Activated CD4-positive, alpha-beta T cell treated with anti-CD3 and anti-CD28 coated beads, Interleukin-2, amount 10 ng/mL, durations not matched to agents 7 days and 5 days (primary cell): ENCODE measurements at places on chromosomes 16 and 17.
A peak's percentile ranks its signal among the peaks of the same experiment; 100 is the strongest.

- no peak for DNase-seq
Measured at GRCh38 chr17:15393414-15393813, 52.0 kb upstream of the TEKT3 start.

GRCh38 chr17:41013181-41013580 lies 4.3 kb upstream of the KRTAP3-1 start:
- no peak for DNase-seq

GRCh38 chr16:57036315-57036714 lies 47.0 kb downstream of the NLRC5 start:
- no peak for DNase-seq

DNA sequence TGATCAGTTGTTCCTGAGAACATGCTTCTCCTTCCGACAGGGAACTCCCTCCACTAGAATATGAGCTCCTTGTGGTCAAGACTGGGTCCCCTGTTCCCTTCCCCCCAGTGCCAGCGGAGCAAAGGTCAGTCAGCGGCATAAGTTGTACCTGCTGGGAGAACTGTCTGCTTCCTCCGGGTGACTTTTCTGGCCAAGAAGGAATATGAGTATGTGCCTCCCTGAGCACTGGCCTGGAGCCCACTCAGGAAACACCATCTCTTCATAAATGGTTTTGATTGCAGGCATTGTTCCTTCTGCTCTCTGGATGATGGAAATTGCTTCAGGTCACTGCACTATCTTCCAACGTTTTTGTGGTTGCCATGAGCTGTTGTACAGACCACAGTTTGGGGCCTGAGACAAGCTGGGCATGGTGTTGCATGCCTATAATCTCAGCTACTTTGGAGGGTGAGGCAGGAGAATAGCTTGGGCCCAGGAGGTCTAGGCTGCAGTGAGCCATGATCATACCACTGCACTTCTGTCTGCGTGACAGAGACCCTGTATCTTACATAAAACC lies 2.9 kb upstream of the P4HB start:
- DNase-seq: no peak

- no peak for DNase-seq
Measured at GRCh38 chr17:39928858-39929645, 1.5 kb downstream of the LRRC3C start.

GRCh38 chr17:77437017-77437416 lies 296.2 kb downstream of the SEC14L1 start:
- no peak for DNase-seq

DNA sequence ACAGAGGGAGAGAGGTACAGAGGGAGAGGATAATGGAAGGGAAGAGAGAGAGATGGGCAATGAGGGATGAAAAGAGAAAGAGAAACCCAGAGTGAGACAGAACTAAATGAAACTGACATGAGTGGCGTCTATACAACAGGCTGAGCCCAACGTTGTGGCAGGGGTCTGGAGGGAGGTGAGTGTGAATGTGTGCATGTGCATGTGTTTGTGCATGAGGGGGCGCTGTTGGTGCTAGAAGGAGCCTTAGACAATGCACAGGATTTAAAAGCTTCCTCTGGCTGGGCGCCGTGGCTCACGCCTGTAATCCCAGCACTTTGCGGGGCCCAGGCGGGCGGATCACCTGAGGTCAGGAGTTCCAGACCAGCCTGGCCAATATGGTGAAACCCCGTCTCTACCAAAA lies 454.8 kb upstream of the CDH11 start:
- DNase-seq: no peak

GRCh38 chr16:89113152-89113547 lies 19.5 kb downstream of the ACSF3 start:
- DNase-seq: no peak

- no peak for DNase-seq
Measured at GRCh38 chr17:60147553-60148223, 2.1 kb upstream of the CA4 start.

- no peak for DNase-seq
Measured at GRCh38 chr16:85508993-85509392, 104.1 kb upstream of the GSE1 start.

- no peak for DNase-seq
Measured at GRCh38 chr17:36972186-36972700, 23.5 kb downstream of the AATF start.

DNA sequence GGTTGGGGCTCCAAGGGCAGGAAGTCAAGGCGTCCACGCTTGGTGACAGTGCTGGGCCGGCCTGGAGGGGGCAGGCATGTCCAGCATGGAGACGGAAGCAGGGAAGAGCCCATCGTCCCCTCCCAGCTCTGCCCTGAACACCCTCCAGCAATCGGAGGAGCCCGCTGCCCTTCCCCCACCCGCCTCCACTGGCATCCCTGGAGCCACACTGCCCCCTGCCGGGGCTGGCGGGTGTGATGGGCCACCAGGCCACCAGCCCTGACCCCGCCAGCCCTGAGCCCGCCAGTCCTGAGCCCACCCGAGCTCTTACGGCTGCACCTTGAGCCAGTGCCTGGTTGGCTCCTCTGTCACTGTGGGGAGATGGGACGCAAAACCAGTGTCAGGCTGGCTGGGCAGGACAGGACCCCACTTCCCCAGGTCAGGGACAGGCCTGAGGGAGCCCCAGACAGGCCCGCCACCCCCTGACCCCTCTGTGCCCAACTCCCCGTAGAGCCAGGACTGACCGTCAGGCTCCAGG lies 4.1 kb upstream of the CDH15 start:
- peak; percentile 85 for DNase-seq

GRCh38 chr16:23064639-23065038 lies 84.6 kb downstream of the USP31 start:
- DNase-seq: no peak

- no peak for DNase-seq
Measured at GRCh38 chr17:10051112-10051511, 146.0 kb upstream of the RCVRN start.

- DNase-seq: peak; percentile 15
Measured at GRCh38 chr17:44887971-44888954, 11.0 kb downstream of the EFTUD2 start.

DNA sequence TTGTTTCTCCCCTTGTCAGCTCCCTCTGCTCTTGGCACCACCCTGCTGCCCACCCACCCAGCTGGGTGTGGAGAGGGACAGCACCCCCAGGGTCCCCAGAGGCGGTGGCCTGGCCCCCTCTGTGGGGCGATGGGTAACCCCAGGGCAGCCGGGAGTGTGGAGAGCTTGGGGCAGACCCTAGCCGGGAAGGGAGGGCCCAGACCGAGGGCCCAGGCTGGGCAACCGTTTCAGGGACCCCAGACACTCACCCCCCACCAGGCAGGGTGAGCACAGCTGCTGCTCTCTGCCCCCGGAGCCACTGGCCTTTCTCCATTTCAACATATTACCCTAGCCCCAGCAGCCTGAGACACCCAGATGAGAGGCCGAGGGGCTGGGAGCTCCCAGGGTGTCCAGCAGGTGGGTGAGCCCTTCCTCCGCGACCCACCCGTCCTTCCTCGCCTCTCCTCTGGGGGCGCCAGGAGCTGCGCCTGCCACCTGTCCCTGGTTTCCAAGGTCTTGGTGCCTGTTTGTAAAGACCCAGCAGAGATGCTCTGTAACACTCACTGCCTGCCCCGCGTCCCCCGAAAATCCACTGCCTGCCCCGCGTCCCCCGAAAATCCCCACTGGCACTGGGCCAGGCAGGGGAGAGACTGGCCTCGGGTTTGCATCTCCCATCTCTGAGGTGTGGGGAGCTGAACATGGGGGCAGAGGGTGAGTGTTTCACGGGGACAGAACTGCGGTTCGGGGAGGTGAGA lies 45.4 kb downstream of the BAHCC1 start:
- DNase-seq: no peak

DNA sequence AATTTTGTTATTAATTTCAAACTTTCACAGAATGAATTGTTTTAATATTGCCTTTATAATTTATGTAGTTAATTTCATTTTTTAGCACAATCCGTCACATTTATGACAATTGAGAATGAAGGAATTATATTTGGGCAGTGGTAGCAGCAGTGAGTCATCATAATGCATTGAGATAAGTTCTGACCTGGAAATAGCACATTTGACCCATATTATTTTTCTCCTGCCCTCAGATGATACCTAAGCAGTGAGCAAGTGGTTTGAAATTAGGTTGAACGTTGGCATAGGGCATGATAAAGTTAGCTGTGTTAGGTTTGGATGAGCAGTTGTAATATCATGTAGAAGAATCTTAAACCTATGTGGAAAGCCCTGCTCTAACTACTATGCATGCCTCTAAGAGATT lies 1431.3 kb upstream of the CDH8 start:
- DNase-seq: no peak

DNA sequence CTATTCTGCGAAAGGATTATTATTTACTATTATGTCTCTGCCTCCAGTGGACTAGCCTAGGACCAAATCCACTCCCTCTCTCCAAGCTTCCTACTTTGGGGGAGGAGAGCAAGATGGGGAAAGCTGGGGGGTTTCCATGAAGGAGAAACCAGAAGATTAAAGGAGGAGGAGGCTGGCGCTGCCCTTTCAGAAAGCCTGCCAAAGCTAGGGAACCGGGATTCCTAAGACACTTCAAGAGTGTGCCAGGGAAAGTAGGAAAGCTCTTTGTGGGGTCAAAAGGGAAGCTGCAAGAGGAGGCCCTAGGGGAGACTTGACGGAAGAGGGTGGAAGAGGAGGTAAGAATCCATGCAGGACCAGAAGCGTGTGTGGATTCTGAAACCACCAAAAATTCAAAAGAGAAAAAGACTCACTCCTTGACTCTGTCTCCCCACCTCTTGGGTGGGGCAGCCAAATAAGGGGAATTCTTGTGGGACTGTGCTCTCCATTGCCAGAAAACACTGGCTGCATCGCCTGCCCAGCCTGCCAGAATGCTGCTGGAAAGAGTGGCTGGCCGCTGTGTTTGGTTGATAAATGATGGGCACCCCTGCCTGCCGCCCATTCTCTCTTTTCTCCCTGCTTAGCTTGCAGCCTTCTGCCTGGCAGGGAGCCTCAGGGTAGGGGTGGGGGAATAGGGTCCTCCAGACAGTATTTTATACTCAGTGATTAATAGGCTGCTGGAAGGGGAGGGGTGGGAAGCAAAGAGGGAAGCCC lies 11.8 kb upstream of the KAT7 start:
- no peak for DNase-seq

DNA sequence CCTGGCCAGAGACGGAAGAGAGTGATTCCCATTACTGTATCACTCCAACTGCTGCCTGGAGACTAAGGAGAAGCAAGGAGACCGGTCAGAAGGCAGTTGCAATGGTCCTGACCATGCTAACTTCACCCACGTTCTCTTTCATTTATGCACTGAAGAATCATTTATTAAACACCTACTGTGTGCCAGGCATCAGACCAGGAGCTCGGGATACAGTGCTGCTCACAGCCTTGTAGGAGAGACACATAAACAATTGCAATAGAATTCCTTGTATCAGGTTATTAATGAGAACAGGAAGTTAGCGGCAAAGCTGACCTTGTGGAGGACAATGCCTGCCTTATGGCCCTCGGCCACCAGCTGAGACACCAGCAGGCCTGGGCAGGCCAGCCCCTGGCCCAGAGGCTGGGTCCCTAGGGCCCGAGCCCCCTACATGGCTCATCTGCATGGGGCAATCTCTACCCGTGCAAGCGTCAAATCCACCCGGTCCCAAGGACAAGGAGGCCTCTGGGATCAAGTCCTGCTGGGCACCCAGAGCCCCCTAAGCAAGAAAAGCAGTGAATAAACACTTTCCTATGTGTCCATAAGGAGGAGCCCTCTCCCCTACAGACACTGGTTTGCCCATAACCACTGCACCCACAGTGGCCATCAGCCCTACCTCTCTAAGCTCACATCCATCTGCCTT lies 8.6 kb upstream of the ENPP7 start:
- no peak for DNase-seq

GRCh38 chr17:78249818-78250806 lies 18.7 kb downstream of the TMEM235 start:
- DNase-seq: no peak

GRCh38 chr16:67965668-67966548 lies 2.5 kb downstream of the SLC12A4 start:
- no peak for DNase-seq

DNA sequence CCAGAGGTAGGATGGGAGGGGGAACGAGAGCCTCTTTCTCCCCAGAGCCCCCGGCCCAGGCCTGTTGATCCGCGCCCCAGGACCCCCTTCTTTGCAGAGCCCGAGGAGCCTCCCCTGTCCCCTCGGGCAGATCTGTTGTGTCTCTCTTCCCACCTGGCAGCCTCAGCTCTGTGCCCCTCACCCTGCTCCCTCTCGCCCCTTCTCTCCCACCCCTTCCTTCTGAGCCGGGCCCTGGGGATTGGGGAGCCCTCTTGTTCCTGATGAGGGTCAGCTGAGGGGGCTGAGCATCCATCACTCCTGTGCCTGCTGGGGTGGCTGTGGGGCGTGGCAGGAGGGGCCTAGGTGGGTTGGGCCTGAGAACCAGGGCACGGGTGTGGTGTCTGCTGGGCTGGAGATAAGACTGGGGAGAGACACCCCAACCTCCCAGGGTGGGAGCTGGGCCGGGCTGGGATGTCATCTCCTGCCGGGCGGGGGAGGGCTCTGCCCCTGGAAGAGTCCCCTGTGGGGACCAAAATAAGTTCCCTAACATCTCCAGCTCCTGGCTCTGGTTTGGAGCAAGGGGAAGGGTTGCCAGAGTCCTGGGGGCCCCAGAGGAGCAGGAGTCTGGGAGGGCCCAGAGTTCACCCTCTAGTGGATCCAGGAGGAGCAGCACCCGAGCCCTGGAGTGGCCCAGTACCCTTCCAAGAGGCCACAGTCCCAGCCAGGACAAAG lies 65.4 kb downstream of the MRC2 start:
- DNase-seq: no peak
